ENCODE measurements at places on chromosomes 11 and 22.

DNA sequence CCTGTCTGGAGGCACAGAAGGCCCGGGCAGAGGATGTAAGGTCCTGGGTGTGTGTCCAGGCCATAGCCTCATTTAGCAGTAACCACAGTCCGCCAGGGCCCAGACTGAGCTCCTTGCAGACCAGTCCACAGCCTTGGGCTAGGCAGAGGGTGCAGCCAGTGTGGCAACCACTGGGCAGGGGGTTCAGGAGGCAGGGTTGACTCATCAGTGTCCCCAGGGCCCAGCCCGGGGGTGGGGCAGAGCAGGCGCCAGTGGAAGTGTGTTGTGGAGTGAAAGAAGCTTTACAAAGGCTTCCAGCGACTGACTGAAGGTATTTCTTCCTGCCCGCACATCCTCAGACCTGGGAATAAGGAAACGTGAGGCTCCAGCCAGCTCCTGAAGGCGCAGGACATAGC lies 27.7 kb upstream of the WNT11 start:
- no peak for DNase-seq

DNA sequence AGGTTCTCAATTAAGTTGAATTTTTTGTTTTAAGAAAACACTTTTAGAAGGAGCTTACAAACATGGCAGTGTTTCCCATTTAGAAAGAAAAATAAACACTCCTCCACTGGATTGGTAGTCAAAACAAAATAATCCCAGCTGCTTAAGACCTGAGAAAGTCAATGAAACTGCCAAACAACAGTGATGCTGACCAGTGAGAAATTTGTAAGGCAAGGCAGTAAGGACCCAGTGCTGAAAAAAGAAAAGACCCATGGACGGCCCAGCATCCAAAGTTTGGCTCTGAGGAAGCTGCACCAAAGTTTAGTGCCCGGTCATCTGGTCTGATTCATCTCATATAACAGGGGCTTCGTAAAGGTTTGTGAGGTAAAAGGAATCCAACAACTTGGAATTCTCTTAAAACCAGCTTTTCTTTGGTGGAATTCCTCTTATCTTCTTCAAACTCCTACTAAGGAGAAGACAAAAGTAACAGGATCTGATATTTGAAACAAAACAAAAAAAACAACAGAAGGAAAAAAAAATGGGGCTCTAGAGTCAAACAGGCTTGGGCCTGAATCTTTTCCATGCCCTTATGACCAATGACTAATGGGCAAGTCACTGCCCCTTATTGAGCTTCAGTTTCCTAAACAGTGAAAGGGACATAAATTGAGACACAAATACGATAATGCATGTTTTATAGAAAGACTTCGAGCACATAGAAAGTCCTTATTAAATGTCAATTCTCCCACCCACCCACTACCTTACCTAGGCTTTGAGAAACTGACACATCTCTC lies 383.0 kb upstream of the NARS2 start:
- no peak for DNase-seq

DNA sequence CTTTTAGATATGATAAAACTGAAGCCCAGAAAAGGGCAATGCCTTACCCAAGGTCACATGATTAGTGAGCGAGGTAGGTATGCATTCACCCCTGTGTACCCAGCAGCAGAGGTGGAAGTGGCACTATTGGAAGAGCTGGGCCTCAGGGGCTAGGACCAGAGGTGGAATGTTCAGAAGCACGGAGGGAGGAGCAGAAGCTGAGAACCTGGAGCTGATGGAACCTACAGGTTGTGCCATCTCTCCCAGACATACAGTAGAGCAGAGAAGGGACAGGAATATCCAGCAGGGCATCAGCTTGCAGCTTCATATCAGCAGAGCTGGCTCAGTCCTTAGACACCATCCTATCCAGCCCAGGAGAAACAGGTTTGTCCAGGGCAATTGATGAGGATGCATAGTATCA lies 14.6 kb upstream of the FCHSD2 start:
- no peak for DNase-seq

GRCh38 chr22:23193882-23194281 lies 13.6 kb downstream of the BCR start:
- no peak for DNase-seq

DNA sequence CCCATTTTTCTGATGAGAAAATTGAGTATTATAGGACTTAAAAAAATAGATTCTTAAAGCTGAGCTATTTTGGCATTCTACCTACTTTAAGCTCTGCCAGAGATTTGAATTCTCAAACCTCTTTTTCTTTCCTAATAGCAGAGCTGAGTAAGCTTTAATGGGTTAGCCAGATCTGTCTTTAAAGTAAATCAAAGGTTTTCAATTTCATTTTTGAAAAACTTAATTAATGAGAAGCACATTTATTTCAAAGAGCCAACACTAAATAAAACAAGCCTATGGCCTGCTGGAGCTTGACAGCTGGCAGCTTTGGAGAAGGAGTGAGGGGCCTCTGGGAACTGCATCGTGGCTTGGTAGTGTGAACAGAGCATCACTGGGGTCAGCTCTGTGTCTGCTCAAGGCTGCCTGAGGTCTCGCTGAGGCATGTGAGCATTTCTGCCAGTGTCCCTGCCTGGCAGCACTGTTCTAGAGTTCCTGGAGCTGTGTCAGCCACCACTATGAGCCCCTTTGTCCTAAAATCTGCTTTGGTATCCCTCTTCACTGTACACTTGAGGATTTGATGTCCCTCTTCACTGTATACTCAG lies 50.4 kb upstream of the PRSS23 start:
- no peak for DNase-seq

GRCh38 chr11:40119661-40120060 lies 1339.8 kb downstream of the LRRC4C start:
- DNase-seq: no peak

GRCh38 chr22:20576445-20576816 lies 69.0 kb downstream of the MED15 start:
- no peak for DNase-seq

DNA sequence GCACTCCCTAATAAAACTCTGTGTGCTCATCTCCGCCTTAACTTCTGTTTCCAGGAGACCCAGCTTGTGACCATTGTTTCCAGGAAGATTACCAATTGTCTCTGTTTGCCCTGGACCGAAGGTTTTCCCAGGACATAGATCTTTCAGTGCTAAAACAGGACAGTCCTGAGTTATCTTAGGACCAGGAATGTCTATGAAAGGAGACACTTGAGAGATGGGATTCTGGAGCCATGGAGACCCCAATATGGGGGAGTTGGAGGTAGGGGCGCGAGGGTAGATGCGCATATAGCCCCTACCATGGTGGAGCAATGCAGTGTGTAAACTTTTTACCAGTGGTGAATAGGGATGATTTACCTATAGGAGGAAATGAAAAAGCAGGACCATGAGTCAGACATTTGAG lies 10.2 kb upstream of the PRAME start:
- no peak for DNase-seq

- no peak for DNase-seq
Measured at GRCh38 chr22:26139310-26139709, 30.0 kb upstream of the SEZ6L start.

- no peak for DNase-seq
Measured at GRCh38 chr11:7603031-7603781, 70.1 kb downstream of the CYB5R2 start.

- DNase-seq: no peak
Measured at GRCh38 chr11:134531327-134532130, 119.5 kb upstream of the B3GAT1 start.

GRCh38 chr22:39724390-39724789 lies 153.8 kb downstream of the CACNA1I start:
- DNase-seq: no peak

DNA sequence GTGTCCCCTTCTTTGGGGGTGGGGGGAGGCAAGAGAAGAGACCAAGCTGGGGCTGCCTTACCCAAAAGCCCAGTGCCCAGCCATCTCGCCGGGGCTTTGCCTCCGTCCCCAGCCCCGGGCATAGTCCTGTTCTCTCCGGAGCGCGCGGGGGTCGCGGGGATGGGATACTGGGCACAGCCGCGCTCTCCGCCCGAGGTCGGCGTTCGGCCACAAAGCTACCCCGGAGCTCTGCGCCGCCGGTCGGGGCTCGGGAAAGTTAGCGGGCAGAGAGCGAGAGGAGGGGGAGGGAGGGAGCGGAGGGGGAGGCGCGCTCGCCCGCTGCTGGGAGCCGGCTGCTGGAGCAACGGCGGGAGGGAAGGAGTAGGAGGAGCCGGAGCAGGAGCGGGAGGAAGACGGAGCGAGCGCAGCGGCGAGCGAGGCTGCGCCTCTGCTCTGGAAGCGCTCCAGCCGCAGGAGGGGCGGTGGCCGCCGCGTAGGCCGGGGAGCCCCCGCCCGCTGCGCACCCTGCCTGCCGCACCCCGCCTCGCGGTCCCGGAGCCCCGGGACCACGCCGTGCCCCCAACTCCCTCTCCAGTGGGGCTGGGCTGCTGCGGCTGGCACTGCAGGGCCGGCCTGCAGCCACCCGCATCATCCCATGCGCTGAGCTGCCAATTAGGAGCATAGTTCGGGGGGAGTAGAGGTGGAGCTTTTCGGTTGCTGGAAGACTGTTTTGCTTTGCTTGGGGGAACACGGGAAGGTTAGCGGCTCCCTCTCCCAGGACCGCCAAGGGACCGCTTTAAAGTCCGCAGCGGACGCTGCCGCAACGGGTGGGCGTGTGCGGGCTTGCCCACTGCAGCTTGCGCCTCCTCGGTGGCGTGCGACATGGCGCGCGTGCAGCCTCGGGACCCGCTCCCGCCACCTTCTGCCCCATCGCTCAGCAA lies at the start of gene SCN4B:
TSS of gene SCN4B (minus strand) at position 272 of the 920 bp plus-strand sequence. CDS start at position 122, 150 bp downstream.
- no peak for DNase-seq

DNA sequence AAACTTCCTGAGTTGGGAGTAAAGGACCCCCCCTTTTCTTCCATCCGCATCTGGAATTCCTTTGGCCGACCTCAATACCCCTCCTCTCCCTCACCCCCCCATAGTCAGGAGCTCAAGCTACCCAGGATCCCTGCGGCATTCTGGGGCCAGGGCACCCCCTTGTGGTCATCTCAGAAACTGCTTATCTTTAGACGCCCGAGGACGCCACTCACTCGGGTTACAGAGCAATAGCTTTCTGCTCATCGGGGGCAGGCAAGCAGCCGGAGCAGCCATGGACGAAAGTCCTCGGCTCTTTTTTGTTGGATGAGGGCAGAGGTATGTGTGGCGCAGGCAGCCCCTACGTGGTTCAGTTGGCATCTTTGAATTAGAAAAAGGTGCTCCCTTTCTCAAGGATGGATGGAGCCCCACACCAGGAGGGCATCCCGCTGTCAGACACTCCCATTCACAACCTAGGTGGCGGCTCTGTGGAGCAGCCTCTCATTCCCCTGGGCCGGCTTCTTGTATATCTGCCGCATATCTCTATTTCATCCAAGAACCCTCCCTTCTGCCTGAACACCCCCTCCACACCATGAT lies 2.3 kb downstream of the C1QTNF5 start:
- peak; percentile 25 for DNase-seq

GRCh38 chr11:76705826-76706225 lies 35.3 kb upstream of the LRRC32 start:
- DNase-seq: no peak

DNA sequence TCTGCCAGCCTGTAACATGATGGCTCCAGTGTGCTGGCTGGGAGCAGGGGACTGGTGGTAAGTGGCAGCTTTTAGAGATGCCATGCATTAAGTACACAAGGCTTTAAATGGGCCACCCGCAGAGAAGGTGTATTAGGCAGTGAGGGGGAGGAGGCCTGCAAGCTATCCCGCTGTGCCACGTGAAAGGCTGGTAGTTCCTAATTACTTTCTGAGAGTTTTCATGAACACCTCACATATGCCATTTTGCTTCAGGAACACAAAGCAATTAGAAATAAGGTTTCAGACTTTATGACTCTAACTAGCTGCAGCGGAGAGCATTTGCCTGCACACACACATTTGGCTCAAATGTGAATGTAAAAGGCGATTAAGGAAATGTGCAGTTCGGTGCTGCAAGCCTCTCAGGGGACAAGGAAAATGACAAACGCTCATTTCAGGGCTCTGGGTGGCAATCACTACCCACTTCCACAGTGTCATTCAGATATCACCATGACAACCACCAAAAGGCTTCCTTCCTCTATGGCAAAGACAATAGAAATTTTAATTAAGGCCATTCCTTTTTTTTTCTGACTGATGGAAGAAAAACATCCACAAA lies 116.6 kb downstream of the PLEKHA7 start:
- no peak for DNase-seq

DNA sequence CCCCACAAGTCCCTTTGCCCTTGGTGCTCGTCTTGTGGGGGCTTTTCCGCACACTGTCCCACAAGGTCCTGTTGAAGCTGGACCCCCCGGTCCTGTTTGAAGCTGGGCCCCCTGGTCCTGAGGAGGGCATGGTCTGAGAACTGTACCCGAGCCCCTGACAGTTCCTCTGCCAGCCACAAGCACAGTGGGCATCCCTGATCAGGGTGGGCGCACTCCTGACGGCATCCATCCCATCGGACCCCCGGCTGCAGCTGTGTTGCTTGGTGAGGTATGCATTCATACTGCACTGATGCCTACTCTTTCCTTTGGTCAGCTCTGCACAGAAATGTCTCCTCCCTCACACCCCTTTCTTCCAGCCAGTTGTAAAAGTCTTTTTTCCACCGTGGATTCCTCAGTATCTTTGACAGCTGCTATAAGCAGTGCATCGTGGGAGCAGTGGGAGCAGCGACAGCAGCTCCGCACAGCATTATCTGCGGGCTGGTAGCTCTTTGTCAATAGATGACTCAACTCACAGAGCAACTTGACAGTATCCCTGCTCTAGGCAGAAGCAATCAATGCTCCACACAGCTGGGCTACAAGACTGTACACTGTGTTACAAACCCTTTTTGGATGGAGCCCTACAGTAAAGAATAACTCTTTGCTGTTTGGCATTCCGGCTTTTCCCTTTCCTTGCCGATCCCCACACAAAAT lies 1030.8 kb upstream of the CCDC90B start:
- no peak for DNase-seq

DNA sequence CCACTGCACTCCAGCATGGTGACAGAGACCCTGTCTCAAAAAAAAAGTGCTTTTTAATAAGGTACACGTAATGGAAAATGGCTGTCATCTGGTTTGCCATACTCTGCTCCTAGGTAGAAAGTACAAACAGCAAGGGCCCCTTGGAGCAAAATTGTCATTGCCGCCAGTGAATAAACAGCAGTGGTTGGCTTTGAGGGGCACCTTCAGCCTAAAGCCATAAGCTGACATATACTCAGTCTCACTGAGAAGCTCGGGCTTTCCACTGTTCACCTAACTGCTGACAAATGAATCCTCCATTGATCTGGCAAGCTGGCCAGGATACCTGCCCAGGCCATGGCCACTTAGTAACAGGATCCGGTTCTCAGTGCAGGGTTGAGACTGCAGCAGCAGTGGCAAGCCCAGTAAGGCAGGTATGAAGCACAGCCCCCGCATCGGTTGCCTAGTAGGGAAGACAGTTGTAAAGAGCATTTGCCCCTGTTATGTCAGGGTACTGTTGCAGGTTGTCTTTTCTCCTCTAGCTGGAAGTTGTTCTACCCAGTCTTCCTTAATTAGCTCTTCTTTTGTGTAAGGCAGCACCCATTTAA lies 38.8 kb downstream of the MARK2 start:
- no peak for DNase-seq

DNA sequence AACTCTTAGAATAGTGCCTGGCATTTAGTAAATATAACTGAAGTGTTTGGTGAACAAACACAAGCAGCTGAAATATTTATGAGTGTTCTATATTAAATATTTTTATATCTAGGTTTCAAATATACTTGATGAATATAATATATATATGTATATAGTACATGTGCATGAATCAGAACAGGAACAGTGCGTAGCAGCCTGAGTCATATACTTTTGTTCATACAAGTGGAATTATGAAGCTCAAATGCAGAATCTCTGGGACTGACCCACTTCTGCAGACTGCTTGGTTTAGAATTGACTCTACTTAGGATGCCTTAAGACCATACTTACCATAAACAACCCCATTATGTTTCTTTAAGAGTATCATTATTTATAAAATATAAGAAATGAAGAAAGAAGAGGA lies 997.8 kb upstream of the RAG2 start:
- no peak for DNase-seq
